ENCODE measurements at places on chromosomes 5 and 9.
A peak's percentile ranks its signal among the peaks of the same experiment; 100 is the strongest.

GRCh38 chr9:109132567-109133021 is 12.8 kb upstream of the TMEM245 start:
- no peak for DNase-seq

DNA sequence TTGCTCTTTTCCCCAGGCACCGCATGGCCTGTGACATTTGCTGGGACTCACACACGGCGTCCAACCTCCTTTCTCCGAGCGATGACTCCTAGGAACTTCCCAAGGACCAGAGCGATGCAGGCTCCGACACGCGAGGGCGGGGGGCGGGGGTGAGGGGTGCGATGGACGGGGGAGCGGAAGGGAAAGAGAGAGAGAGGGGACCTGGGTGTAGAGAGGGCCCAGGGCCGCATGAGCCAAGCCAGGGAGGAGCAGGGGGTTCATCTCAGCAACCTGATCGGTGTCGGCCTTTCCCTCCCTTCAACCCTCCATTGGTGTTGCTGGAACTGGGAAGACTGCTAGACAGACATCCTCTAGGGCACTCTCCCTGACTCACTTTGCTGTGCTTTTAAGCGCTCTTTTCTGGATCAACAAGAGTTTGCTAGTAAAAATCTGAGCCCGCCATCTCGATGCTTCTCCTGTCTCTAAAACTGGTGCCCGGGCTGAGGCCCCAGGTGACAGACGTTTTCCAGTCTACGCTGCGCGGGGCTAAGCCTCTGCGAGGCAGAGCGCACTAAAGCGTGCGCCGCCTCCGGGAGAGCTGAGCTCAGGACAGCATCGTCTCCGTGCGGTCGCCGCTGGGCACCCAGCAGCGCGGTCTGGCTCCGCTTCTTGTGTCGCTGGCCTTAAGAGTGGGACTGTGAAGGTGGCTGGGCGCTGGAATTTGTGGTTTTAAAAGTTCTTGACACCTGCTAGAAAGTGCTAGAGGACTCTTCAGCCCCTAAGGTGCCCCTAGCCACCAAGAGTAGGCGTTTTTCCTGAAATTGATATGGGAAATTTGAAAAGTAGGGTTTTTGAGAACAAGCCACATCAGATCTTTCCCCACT is 1.0 kb upstream of the TSLP start:
- DNase-seq = peak; percentile 74

- DNase-seq = no peak
These were observed 1.8 kb upstream of the TRIM41 start for GRCh38 chr5:181221105-181221791.

DNA sequence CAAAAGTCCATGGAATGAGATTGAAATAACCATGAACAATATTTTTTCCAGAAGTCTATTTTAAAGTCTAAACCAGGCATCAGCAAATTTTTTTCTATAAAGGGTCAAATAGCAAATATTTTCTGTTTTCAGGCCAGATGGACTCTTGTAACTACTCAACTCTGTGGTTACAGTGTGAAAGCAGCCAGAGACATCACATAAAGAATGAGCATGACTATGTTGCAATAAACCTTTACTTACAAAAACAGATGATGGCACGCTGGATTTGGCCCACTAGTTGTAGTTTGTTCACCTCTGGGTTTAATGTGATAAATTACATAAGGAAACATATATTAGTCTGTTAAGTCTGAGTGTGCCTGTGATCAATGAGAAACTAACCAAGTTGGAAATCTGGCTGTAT is 319.2 kb downstream of the TRPM3 start:
- peak; percentile 10 for DNase-seq

DNA sequence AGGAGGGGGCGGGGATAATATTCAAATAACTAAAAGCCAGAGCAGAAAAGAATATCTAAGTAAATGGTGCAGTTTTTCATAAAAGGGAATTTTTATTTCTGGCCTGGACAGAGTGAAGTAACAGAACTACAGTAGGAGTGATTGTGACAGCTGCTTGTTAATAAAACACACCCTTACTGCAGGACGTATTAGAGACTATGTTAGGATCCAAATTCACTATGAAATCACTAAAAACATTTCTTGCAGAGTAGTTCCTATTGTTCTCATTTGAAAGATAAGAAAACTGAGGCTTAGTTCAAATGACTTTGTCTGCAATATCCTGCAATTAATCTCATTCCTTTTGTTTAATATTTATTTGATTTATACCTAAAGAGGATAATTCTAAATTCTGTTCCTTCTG is 39.5 kb downstream of the FAM174A start:
- DNase-seq = no peak

DNA sequence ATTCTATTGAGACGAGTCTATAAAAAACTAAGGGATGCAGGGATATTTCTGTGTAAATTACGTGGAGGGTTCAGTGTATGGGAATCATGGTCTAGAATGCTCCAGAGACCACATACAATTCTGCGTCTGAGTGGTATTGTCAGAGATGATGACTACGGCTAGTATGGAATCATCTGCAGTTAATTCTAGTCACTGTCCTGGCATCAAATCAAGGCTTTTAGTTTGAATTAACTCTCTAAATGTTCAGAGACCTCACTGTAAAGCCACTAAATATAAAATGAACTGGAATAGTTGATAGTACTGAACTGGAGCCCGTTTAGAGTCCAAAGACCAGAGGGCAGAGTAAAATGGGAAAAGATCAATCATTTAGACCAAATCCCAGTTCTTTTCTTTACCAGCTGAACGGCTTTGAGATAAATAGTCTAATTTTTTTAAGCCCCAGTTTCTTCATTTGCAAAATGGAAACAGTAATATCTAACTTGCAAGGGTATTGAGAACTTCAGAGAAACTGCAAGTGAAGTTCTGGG is 599.8 kb downstream of the EBF1 start:
- no peak for DNase-seq

DNA sequence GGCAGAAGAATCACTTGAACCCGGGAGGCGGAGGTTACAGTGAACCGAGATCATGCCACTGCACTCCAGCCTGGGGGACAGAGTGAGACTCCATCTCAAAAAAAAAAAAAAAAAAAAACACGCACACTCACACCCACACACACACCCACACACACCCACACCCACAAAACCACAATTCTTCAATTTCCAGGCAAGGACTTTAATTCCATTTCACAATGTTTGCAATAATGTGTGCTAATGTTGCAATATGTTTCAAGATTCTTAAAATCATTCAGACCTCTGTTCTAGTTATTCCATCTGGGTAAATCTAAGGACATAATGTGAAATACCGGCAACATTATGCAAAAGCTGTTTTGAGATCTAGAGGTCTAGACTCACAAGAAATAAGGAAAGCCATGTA is 28.3 kb downstream of the CCDC69 start:
- DNase-seq = no peak

DNA sequence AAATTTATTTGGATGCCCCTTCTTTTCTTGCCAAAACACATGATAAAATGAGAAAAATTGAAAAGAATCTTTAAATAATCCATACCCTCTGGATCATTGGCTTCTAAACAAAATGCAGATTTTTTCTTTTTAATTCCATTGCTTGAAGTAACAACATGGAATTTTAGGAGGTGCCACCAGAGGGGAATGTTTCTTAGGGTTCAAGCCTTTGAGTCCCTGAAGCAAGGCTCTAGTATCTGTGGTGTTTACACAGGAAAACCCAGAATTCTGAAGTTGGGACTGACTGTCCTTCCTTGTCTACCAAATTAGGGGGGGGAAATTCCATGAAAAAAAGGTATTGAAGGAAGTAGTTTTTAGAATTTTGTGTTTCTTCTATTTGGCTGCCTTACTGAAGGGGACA is 69.4 kb downstream of the LMNB1 start:
- no peak for DNase-seq

DNA sequence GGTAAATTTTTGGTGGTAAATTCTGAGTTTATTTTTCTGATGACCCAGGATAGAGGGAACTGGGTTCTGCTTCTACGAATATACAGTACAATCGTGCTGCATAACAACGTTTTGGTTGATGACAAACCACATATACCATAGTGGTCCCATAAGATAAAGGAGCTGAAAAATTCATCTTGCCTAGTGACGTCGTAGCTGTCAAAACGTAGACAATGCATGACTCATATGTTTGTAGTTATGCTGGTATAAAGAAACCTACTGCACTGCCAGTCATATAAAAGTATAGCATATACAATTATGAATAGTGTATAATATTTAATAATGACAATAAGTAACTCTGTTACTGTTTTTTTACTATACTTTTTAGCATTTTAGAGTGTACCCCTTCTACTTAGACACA is 244.0 kb downstream of the GAS1 start:
- no peak for DNase-seq

GRCh38 chr9:96367943-96368342 is 15.6 kb downstream of the SLC35D2 start:
- DNase-seq = no peak

GRCh38 chr9:109770101-109770500 is 9.9 kb upstream of the PALM2AKAP2 start:
- no peak for DNase-seq

DNA sequence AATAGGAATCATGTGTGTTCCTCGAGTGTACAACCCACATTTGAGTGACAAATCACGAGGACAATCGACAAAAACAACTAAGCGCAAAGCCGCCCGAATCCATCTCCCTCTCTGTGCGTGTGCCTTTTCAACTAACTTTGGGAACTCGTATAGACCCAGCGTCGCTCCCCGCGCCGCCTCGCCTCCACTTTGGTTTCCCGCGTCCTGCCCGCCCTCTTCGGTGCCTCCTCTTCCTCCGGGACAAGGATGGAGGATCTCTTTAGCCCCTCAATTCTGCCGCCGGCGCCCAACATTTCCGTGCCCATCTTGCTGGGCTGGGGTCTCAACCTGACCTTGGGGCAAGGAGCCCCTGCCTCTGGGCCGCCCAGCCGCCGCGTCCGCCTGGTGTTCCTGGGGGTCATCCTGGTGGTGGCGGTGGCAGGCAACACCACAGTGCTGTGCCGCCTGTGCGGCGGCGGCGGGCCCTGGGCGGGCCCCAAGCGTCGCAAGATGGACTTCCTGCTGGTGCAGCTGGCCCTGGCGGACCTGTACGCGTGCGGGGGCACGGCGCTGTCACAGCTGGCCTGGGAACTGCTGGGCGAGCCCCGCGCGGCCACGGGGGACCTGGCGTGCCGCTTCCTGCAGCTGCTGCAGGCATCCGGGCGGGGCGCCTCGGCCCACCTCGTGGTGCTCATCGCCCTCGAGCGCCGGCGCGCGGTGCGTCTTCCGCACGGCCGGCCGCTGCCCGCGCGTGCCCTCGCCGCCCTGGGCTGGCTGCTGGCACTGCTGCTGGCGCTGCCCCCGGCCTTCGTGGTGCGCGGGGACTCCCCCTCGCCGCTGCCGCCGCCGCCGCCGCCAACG is at the start of gene GPR150:
Gene GPR150, plus strand, starts transcription at position 58 of the 840 bp plus-strand sequence. Its CDS starts 189 bp downstream, at position 247.
- DNase-seq = peak; percentile 63

Data from astrocyte of the hippocampus (primary cell).